ENCODE measurements at places on chromosomes 6 and 20.

DNA sequence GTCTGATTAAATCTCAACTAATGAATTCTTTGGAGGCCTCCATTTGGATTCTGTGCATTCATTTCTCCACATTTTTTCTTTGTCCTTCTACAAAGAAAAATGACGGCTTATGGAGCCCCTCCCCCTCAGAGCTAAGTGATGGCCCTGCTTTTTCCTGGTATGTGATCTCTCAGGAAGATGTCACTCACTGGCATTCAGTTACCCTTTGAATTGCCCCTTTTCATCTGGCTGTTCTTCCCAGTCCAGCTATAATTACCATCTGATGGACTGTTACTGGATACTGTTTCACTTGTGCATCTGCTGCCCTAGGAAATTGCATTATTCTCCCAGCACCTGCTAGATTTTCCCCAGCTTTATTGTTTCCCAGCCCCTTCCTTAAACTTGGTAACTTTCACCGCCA lies 151.9 kb downstream of the CFAP61 start:
- no peak for DNase-seq

DNA sequence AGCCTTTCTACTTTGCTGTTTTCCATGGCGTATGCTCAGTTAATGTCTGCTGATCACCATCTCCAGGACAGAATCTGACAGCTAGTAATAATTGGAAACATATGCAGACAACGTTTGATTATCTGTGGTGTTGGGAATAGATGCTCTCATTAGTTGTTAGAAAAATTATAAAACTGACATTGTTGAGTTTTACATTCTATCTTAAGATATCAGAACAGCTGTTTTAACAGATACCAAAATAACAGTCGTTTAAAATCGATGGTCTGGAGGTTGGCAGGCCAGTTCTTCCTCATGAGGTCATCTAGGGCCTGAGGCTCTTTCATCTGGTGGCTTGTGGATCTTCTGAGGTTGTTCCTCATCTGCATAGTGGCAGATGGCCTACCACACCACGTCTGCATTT lies 137.6 kb downstream of the AIG1 start:
- no peak for DNase-seq

DNA sequence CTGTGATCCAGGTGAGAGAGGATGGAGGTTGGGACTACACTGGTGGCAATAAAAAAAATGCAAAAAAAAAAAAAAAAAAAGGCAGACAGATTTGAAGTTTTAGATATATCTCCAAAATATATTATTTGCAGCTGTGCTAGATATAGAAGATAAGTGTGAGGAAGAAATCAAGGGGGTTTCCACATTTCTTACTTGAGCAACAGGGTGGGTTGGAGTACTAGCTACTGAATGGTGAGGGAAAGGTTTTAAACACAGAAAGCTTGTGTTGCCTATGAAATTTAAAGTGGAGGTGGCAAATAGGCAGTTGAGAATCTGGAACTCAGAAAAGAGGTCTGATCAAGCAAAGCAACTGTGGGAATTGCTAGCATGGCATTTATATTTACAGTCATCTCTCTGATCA lies 59.9 kb upstream of the GNRH2 start:
- DNase-seq, result no peak

GRCh38 chr6:18415671-18416340 lies 28.7 kb downstream of the RNF144B start:
- no peak for DNase-seq

- DNase-seq, result no peak
These were observed 166.4 kb upstream of the UST start for GRCh38 chr6:148580442-148580841.

GRCh38 chr20:11919581-11919980 lies 1.9 kb downstream of the BTBD3 start:
- no peak for DNase-seq

- DNase-seq, result no peak
These were observed 50.5 kb upstream of the GCM1 start for GRCh38 chr6:53199156-53199555.

GRCh38 chr6:111499269-111499793 lies 16.3 kb upstream of the REV3L start:
- DNase-seq, result no peak

DNA sequence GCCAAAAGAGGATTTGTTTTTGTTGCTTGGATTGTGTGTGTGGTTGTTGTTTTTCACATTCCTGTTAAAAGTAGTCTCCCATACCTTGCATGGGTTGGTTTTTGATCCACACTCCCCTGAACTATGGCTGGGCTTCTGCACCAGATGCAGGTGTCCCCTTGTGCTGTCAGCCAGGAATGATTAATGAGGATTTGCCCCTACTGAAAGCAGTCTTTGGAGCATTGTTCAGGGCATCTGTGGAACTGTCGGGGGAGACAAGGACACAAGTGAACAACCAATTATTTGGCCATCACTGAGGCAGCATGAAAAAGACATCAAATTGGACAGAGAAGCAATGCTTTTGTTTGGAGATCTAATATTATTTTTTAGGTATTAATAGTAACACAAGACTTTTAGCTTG lies 373.2 kb upstream of the MMS22L start:
- no peak for DNase-seq

- DNase-seq, result no peak
These were observed 481.4 kb upstream of the BTBD3 start for GRCh38 chr20:11436113-11436905.
